Activated T-helper 1 cell treated with anti-CD3 and anti-CD28 coated beads, Interleukin-2, amount 50 U/mL, for 16 hours (primary cell): ENCODE measurements at places on chromosomes 1 and 21.

DNA sequence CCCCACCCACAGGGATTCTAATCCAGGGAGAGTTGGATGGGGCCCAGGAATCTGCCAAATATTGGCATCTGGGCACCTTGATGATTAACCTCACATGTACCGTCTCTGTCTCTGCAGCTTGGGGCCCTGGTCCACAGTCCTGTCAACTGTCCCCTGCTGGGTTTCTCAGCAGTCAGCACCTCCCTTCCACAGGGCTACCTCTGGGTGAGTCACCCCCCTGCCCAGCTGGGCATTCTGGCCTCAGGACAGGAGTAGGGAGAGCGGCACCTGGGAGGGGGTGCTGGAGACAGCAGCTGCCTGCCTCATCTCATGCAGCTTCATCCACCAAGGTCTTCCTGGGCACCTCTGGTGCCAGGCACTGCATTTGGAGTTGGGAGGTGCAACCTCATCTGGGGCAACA, 100.6 kb upstream of the ACTL8 start:
- no peak for DNase-seq

GRCh38 chr1:10939654-10940450, 72.6 kb upstream of the TARDBP start:
- DNase-seq, result no peak

GRCh38 chr1:193850745-193851144, 664.3 kb upstream of the B3GALT2 start:
- DNase-seq, result no peak

GRCh38 chr1:180042988-180043622, 88.5 kb downstream of the CEP350 start:
- DNase-seq, result no peak

DNA sequence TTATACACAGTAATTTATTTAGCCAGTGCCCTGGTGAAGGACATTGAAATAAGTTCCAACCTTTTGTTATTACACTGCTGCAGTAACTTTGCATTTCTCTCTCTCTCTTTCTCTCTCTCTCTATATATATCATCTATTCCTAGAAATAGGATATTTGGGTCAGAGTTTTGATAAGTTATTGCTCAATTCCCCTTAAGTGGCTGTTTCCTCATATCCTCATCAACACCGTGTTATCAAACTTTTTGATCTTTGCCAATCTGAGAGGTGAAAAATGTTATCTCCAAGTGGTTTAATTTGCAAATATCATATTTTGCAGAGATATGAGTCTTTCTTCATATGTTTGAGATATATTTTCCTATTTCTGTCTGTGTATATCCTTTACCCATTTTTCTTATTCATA, 1.6 kb upstream of the SRSF4 start:
- no peak for DNase-seq

GRCh38 chr1:100265562-100265930, 470 bp upstream of the RTCA start:
- DNase-seq, result no peak

DNA sequence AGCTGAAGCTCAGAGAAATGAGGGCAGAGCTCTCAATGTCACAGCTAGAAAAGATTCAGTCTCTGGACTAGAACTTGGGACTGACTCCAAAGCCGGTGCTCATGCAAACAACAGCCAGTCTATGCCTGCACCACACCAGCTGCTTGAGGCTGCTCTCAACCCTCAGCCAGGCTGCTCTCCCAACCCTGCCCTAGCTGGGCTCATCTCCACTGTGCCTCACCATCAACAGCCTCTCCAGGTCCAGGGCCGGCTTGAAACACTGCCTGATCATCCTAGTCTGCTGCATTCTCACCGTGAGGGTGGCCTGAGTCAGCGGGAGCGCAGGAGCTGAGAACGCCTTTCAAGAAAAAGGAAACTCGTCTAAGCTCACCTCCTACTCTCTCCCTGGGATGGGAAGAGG, 94.5 kb downstream of the PTPRU start:
- no peak for DNase-seq

DNA sequence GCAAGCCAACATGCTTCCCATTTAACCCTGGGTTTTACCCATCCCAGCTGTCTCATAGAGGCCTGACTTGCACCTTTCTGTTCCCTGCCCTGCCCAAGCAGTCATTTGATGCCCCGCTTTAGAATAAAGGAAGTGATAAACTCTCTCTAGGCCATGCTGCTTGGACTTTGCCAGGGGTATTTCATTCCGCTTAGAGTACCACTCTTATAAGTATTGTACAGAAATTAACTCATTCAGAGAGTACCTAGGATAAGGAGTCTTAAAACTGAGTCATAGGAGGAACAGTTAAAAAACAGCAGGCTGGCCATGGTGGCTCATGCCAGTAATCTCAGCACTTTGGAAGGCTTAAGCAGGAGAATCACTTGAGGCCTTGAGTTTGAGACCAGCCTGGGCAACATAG, 21.0 kb upstream of the LYST start:
- no peak for DNase-seq

DNA sequence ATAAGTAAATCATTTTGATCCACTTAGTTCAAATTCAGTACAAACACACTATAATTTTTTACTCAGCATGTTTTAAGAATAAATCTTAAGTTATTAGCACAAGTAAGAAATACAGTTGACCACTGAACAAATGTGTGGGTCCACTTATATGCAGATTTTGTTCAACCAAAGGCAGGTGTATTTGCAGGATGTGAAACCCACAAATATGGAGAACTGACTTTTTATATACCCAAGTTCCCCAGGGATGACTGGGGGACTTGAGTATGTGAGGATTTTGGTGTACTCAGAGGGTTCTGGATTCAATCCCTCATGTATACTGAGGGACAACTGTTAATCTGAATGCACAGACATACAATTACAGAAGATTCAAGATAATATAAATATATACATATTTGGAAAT, 25.7 kb upstream of the ERICH3 start:
- DNase-seq, result no peak

- no peak for DNase-seq
Measured at GRCh38 chr1:240495601-240496000, 116.4 kb downstream of the GREM2 start.

GRCh38 chr1:86705665-86705985, 1.2 kb downstream of the SH3GLB1 start:
- DNase-seq, result no peak

- no peak for DNase-seq
Measured at GRCh38 chr1:32895325-32896215, 5.6 kb downstream of the TMEM54 start.

DNA sequence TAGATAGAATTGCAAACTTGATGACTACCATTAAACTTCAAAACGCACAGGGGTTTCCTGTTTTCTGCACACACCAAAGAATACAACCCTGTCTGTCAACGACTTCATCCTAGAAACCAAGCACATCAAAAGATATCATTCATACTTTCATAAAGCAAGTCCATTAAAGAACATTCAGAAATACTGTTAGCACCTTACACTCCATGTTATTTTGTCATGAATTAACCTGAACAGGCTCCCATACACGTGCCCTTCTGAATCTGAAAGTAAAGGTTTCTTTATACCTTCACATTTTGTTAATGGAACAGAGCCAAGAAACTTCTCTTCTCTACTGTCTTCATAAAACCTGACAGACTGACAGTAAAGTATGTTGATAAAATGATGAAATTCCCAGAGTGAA, 46.1 kb downstream of the PUM1 start:
- no peak for DNase-seq
